ENCODE measurements at places on chromosomes 16 and 17.

- DNase-seq = no peak
These were observed at the start of gene STAT5A for GRCh38 chr17:42287977-42288802. STAT5A (plus strand) TSS chr17:42288498; CDS start chr17:42289412, 914 bp downstream.

GRCh38 chr16:30474074-30474452 is 1.5 kb downstream of the ITGAL start:
- no peak for DNase-seq

DNA sequence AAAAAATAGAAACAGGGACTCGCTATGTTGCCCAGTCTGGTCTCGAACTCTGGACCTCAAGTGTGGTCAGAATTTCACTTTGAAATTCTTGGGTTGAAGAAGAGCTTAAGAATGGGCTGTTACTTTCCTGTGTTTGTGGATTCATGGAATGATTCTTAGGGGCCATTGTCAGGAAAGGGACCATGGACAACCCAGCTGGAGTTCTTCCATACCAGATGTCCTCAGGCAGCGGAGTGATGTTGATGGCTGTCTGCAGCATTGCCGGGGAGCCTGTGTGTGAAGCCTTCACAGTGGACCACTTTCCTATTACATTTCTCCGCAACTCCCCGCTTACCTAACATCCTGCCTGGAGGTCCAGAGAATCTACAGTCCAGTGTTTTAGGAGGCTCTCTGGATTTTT is 145.9 kb downstream of the CLEC16A start:
- DNase-seq = no peak

DNA sequence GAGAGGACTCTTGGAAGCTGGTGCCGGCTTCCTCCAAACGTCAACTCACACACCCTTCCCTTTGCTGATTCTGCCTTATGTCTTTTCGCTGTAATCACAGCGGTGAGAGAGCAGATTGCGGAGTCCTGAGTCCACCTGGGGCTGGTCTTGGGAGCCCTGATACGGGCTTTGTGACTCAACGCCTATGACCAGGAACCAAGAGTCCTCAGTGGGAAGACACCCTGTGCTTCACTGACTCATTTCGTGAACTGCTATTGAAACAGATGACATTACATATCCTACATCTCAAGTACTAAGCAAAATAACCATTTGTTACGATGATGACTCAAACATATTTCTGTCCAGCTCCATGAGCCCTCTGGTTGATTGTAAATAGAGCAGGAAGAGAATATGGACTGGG is 90.7 kb upstream of the CREBBP start:
- DNase-seq = no peak

GRCh38 chr16:1794221-1794871 is 841 bp upstream of the IGFALS start:
- no peak for DNase-seq

- DNase-seq = no peak
These were observed 979 bp downstream of the ABHD15 start for GRCh38 chr17:29565643-29566472.

DNA sequence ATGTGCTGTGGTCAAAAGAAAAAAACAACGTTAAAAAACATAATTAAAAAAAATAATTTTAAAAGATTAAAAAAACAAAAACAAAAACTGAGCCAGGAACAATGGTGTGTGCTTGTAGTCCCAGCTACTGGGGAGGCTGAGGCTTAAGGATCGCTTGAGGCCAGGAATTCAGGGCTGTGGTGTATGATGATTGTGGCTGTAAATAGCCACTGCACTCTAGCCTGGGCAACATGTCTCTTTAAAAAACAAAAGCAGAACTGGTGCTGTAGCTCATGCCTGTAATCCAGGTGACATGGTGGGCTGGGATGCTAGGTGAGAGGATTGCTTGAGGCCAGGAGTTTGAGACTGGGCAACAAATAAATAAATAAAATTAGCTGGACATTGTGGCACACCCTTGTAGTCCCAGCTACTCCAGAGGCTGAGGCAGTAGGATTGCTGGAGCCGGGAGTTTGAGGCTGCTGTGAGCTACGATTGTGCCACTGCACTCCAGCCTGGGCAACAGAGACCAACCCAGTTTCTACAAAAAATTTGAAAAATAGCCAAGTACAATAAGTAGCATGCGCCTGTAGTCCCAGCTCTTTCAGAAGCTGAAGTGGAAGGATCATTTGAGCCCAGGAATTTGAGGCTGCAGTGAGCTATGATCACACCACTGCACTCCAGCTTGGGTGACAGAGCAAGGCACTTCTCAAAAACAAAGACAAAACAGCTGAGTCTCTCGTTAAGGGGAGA is 43.6 kb downstream of the NFATC3 start:
- no peak for DNase-seq

GRCh38 chr16:4372578-4373355 is 1.1 kb downstream of the VASN start:
- DNase-seq = no peak

Measured in DMS 273 treated with DMSO at 0.1 percent for 48 hours (cell line).